ENCODE measurements at places on chromosomes 11 and 22.

- H3K4me3 ChIP-seq, result peak overlapping the region; percentile 43
- peaks cover 4% of the 10 kb centered on the region for H3K27me3 ChIP-seq
- DNase-seq, result peak; percentile 50
- H3K27ac ChIP-seq, result no peak overlapping the region
Measured at GRCh38 chr11:114340311-114341131, 44.3 kb downstream of the NNMT start.

DNA sequence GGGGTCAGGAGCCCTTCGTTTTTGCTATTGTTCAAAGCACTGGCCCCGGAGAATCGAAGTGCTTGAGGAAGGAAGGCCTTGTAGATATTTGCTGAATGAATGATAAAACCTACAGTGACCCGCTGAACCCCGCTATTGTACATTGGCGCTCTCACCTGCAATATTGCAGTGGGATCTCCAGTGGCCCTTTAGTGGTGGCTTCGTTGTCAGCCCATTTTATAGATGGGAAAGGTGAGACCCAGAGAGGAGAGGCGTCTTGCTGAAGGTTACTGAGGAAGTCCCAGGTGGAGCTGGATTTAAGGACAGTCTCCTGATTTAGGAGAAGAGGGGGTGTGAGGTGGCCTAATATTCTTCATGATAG lies 1.2 kb downstream of the CDC42EP2 start:
- no peak for DNase-seq
- H3K27ac ChIP-seq, result no peak overlapping the region
- H3K27me3 ChIP-seq, result peaks cover 5% of the 10 kb centered on the region

DNA sequence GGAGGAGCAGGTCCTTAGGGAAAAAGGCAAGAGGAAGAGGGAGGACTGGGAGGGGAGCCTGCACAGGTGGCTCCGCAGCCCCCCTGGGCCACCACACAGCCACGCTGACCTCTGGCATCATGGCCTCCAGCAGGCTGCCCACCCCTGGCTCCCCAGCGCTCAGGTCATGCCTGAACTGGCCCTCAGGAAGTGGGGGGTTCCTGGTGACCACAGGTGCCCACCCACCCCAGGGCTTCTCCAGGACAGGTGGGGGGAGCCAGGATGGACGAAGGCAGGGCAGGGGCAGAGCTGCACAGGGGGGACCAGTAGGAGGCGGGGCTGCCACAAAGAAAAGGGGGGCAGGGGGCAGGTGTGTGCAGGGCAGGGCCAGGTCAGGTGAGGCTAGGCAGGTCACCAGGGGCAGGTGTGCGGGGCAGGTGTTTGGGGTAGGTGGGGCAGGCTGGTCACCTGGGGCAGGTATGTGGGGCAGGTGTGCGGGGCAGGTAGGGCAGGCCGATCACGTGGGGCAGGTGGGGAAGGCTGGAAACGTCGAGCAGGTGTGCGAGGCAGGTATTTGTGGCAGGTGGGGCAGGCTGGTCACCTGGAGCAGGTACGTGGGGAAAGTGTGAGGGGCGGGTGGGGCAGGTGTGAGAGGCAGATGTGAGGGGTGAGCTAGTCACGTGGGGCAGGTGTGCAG lies 997 bp downstream of the DEAF1 start:
- no peak for DNase-seq
- H3K27ac ChIP-seq, result peak overlapping the region; percentile 88
- H3K4me1 ChIP-seq, result peaks cover 57% of the 10 kb centered on the region
- H3K4me3 ChIP-seq, result peak overlapping the region; percentile 84
- H3K27me3 ChIP-seq, result no peaks in the 10 kb centered on the region
- H3K36me3 ChIP-seq, result peaks cover 19% of the 10 kb centered on the region

GRCh38 chr11:86978756-86979608 lies 23.8 kb upstream of the FZD4 start:
- no peak for DNase-seq
- no peaks in the 10 kb centered on the region for H3K36me3 ChIP-seq
- no peak overlapping the region for H3K4me3 ChIP-seq
- H3K27me3 ChIP-seq, result peaks cover 2% of the 10 kb centered on the region
- H3K27ac ChIP-seq, result no peak overlapping the region

DNA sequence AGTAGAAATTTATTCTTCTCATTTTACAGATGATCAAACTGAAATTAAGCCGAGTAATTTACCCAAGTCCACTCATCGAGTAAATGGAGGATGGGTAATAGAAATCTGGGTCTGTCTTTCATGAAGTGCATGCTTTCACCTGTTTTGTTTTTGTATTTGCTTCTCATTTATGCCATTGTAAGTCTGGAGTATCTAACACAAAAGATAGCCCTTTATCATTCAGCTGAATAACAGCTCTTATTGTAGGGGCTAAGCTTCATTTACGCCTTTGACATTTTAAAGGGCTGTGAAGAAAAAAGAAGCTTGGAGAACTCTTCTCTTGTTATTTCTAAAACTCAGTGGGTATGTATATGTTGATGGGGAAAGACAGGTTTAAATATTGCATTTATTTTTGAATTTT lies 1196.2 kb upstream of the TENM4 start:
- H3K27me3 ChIP-seq, result no peaks in the 10 kb centered on the region
- no peak overlapping the region for H3K27ac ChIP-seq
- no peak overlapping the region for H3K4me3 ChIP-seq
- DNase-seq, result no peak

DNA sequence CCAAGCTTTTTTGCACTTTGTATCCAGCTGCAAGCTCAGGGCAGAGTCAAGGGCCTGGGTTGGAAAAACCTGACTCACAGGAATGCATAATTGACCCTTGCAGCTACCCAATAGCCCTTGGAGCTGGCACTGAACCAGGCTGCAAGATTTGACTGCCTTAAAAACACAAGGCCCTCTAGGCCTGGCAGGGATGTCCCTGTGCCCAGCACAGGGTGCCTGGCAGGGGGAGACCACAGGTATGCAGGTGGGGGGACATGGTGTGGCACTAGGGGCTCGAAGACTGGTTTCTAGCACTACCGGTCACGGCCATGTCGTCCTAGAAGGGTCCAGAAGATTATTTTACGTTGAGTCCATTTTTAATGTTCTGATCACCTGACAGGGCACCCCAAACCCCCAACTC lies 30.2 kb downstream of the SBF1 start:
- no peak for DNase-seq
- peaks cover 10% of the 10 kb centered on the region for H3K4me1 ChIP-seq
- peaks cover 18% of the 10 kb centered on the region for H3K36me3 ChIP-seq
- no peaks in the 10 kb centered on the region for H3K27me3 ChIP-seq
- no peak overlapping the region for H3K4me3 ChIP-seq
- no peak overlapping the region for H3K27ac ChIP-seq

DNA sequence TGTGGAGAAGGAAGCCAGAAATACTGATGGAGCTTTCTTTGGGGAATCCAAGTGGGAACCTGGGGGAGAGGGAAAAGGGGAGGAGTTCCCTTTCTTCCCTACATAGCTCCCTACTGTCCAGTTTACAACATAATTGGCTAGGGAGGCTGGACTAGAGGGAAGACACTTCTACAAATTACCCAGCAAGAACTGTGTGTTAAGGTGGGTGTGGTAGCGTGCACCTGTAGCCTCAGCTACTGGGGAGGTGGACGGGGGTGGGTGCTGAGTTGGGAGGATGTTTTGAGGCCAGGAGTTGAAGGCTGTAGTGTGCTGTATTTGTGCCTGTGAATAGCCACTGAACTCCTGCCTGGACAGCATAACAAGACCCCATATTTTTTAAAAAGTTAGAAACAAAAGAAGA lies 74.0 kb downstream of the NAV2 start:
- H3K4me1 ChIP-seq, result no peaks in the 10 kb centered on the region
- DNase-seq, result no peak
- H3K4me3 ChIP-seq, result no peak overlapping the region
- no peaks in the 10 kb centered on the region for H3K36me3 ChIP-seq
- H3K27ac ChIP-seq, result no peak overlapping the region
- H3K27me3 ChIP-seq, result peaks cover 25% of the 10 kb centered on the region

DNA sequence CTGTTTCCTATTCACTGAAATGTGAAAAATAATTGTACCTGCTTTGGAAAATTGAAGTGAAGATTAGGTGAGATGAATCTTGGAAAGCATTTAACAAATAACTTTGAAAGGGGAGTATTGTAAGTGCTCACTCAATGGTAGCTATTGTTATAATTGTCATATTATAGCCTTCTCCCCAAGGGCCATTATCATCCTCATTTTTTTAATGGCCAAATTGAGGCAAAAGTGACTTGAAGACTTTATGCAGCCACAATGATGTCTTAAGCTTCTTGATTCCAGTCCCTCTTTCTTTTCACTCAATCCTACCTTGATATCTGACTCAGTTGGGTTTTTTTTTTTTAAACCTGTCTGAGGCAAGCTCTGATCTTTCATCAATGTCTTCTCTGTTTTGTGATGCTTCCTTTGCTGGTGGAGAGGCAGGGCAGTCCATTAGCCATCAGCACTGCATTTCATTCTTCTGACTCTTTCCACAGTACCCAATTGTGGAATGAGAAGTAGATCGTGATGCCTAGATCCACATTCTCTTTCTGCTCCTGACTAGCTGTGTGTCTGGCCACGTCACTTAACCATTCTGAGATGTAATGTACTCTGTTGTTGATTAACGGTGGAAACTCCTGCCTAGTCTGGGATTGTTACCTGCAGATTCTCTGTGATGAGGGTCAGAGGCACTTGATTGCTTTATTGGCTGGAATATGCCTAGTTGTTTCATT lies 101.4 kb downstream of the DBX1 start:
- no peak overlapping the region for H3K4me3 ChIP-seq
- H3K36me3 ChIP-seq, result no peaks in the 10 kb centered on the region
- DNase-seq, result no peak
- no peak overlapping the region for H3K27ac ChIP-seq
- H3K27me3 ChIP-seq, result no peaks in the 10 kb centered on the region
- H3K4me1 ChIP-seq, result no peaks in the 10 kb centered on the region

DNA sequence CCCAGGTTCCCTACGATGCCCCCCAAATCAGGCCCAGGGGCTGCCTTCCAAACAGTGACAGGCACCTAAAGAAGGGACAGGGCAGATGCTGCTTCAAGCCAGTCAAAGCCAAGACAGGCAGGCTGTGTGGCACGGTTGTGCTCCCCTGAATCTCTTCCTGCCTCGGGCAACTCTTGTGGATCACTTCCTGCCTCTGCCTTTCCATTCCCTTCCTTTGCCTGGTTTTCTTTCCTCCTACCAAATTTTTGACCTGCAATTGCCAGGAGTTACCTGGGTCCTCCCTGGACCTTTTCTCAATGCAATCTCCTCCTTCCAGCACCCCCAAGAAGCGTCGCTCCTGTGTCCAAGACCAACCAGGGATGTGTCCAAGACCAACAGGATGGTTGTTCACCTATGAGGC lies 5.5 kb downstream of the C11orf16 start:
- no peak overlapping the region for H3K27ac ChIP-seq
- H3K4me1 ChIP-seq, result no peaks in the 10 kb centered on the region
- DNase-seq, result no peak
- no peaks in the 10 kb centered on the region for H3K27me3 ChIP-seq
- H3K4me3 ChIP-seq, result no peak overlapping the region

DNA sequence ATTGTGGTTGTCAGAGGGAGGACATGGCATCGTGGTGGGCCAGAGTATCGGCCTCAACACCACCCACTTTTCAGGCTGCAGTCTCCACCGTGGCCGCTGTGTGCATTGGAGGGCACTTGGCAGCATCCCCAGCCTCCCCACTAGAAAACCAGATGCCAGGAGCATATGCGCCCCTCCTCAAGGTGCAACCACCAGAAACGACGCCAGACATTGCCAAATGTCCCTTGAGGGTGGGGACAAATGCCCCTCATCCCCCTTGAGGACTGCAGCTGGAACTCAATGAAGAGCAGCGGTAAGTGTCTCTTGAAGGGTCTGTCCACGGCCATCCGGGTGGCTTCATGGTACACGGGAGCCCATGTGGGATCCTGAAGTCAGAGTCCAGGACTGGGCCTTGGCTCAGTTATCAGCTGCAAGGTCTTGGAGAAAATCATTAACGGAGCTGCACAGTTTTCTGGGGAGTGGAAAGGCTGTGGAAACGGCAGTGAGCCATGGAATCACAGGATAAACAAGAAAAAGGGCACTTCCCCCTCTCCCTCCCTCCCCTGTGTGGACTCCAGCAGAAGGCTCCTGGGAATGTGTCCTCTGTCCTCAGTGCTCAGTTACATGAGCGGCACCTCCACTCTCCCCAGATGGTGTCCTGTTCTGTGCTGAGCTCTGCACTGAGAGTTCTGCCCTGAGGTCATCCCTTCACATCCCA lies 324.4 kb upstream of the B3GAT1 start:
- DNase-seq, result no peak
- no peaks in the 10 kb centered on the region for H3K4me1 ChIP-seq
- H3K27me3 ChIP-seq, result peaks cover 4% of the 10 kb centered on the region
- H3K36me3 ChIP-seq, result no peaks in the 10 kb centered on the region
- H3K27ac ChIP-seq, result no peak overlapping the region

DNA sequence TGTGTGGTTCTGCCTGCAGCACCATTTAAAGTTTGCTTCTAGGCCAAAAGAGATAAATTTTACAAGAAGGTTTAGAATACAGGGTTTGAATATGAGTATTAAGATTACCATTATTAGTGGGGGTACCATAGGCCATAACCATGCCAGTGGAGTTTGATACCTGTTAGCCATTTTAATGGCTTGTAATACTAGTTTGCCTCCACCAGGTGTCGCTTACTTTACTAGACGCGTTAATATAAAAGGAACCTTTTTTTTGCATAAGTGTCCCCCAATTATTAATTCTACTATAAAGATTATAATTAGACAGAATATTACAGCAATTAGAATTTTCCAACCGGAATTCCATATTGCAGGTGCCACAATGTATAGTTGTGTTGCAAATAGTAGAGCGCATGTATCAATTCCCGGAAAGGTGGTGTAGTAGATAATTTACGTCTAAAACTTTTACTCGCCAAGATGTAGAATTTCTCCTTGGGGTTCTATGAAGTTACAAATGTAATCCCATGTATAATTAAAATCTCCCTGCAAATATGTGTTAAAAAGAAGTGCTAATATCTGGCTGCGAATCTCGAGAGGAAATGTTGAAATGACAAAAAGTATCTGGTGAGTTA lies 16.1 kb downstream of the MS4A6E start:
- H3K36me3 ChIP-seq, result no peaks in the 10 kb centered on the region
- H3K27me3 ChIP-seq, result peaks cover 32% of the 10 kb centered on the region
- peaks cover under 1% of the 10 kb centered on the region for H3K4me1 ChIP-seq
- H3K4me3 ChIP-seq, result no peak overlapping the region
- no peak overlapping the region for H3K27ac ChIP-seq
